ENCODE measurements at places on chromosomes 5 and 9.

DNA sequence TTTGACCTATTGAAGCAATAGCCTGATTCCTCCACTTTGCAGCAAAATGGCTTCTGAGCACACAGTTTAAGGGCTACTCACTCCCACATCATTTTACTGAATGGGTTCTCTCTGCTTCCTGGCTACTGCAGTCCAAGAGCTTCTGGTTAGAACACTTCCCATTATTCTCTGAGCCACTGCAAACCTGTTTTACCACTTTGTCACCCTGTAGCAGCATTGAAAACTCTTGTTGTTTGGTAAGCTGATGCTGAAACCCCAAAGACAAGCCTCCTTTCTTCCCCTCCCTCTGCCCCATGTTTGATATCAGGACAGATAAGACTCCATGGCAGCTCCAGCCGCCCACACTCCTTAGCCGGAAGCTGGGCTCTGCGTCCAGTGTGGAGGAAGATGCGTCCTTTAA, 84.4 kb upstream of the RARS1 start:
- no peak for DNase-seq

- DNase-seq: no peak
Measured at GRCh38 chr5:133235696-133236426, 184.0 kb downstream of the HSPA4 start.

DNA sequence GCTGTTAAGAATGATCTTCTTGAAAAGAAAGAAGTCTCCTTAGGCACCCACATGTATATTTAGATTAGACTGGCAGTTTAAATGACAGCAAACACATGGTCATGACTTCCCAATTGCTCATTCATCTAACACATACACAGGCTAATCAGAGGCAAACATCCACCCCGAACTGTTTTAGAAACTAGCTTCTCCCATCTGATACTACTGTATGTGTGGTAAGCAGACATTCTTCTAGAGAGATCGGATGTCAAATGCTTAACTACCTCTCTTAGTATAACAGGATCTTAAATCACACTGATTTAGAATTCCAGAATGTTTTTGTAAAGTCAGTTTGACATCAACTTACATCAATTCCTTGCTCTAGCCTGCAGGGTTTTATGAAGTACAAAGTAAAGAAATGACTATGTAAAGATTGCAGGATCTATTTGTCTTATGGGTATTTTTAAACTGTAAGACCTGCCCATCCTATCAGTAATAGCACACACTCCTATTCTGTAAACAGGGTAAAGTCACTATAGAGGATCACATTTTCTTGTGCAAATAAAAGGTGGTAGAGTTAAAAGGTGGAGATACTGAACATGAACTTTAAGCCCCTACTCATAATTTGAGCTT, 239.7 kb downstream of the MLLT3 start:
- DNase-seq: no peak

GRCh38 chr5:101689306-101689705, 606.8 kb downstream of the SLCO4C1 start:
- no peak for DNase-seq

GRCh38 chr9:129777769-129778130, 24.9 kb upstream of the PTGES start:
- no peak for DNase-seq

GRCh38 chr5:181098762-181099601, 32.0 kb downstream of the OR2V1 start:
- DNase-seq: no peak

DNA sequence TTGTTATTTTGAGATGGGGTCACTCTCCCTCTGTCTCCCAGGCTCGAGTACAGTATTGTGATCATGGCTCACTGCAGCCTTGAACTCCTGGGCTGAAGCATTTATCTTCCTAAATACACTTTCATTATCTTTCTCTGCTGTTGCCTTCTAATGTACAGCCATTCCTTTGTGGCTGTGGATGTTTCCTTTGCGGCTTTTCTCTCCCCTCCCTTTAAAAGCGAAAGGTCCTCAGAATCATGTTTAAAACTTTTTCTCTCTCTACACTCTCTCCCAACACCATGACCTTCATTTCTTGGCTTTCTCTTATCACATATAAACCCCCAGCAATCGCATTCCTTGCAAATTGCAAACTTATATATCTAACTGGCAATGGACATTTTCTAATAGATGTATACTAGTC, 1.6 kb downstream of the IFNA2 start:
- DNase-seq: no peak

GRCh38 chr9:7206221-7206758, 448.5 kb downstream of the KDM4C start:
- DNase-seq: no peak

GRCh38 chr5:91311697-91312501, 71.2 kb downstream of the ARRDC3 start:
- peak; percentile 81 for DNase-seq

All from CD4-positive, alpha-beta T cell treated with Interferon alpha-2 for 1 hour (primary cell).